ENCODE measurements at places on chromosomes 16 and 17.

- no peak for DNase-seq
These were observed 32.1 kb downstream of the UBE2G1 start for GRCh38 chr17:4334332-4334731.

DNA sequence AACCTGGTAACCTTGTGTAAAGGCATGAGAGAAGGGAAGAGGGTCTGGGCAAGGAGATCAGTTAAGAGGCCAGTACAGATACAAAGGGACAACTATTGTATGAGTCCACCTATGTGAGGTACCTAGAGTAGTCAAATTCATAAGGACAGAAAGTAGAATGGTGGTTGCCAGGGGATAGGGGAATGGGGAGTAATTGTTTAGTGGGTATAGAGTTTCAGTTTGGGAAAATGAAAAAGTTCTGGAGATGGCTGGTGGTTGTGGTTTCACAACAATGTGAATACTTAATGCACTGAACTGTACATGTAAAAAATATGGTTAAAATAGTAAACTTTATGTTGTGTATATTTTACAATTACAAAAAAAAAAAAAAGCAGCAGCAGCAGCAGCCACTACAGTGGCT, 49.4 kb downstream of the SNTB2 start:
- no peak for DNase-seq

DNA sequence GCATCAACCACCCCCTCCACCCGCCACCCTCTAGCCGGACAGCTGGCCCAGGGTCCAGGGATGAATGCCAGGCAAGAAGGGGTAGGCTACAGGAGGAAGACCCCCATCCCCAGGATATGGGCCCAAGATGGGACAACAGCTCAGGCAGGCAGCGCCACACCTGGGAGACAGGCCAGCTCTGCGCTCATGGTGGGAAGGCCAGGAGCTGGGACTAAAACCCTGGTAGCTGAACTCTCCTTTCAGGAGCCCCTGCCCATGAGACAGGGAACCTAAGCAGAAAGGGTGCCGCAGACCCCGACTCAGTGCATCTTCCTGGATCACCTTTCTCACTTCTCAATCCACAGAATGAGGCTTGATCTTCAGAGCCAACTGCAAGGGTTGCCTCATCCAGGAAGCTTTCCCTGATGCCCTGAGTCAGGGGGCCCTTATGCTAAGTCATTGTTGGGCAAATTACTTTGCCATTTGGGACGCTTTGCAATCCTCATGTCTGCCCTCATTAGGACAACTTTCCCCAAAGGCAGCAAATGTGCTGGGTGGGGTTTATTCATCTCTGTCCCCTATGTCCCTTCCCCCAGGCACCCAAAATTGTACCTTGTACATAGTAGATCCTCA, 9.0 kb downstream of the ZDHHC1 start:
- DNase-seq: no peak

GRCh38 chr16:2472885-2473445, 1.9 kb downstream of the NTN3 start:
- DNase-seq: no peak

DNA sequence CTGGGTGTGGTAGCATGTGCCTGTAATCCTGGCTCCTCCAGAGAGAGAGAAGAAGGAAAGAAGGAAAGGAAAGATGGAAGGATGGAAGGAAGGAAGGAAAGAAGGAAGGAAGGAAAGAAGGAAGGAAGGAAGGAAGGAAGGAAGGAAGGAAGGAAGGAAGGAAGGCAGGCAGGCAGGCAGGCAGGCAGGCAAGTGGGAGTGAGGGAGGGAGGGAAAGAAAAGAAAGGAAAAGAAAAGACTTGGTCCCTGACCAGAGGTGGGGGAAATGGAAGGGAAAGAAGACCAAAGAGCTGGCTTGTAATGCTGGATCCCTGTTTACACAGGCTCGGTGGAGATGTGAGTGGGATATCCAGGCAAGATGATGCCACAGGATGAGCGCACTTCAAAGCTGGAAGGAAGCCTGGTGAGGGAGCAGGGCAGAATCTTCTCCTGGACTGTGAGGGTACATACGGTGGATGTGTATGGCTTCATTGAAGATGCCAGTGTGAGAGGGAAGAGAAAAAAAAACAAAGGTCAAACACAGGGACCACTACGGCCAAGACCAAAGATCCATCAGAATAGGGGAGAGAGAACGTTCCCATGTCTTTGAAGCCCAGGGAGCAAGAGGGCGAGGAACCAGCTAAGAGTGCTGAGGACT, 2.1 kb downstream of the CES1 start:
- DNase-seq: no peak

DNA sequence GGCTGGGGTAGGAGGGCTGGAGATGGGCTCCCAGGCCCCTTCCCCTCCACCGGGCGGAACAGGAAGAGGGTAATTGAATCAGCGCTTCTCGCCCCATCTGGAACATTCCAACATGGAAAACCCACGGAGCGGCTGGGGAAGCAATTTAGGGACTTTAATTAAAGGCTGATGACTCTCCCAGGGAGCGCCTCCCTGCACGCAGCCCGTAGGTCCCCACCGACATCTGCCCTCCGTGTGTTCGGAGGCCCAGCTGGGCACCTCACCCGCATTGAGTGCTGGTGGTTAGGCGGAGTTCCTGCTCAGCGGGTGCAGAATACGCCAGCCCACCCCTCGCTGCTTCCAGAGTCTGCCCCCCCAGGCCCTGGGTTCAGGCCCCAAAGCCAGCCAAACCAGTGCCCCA, 10.0 kb downstream of the HS3ST6 start:
- DNase-seq: no peak

- DNase-seq: no peak
These were observed 23.0 kb downstream of the NSMCE1 start for GRCh38 chr16:27245276-27246172.

GRCh38 chr17:427327-427726, 74.7 kb upstream of the RPH3AL start:
- no peak for DNase-seq

DNA sequence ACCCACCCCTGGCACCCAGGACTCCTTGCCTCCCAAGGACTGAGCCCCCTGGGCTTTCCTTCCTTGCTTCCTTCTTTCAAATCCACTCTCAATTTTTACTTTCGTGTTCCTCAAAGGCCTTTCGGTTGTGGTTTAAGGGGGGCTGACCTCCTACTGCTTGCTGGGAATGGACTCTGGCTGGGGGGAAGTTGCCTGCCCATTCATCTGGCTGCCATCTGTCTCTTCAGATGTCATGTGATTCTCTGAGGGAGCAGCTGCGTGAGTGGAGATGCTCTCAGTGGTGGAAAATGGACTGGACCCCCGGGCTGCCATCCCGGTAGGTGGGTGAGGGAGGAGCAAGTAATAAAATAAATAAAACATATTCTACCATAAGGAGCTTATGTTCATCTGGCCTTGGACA, 93.8 kb upstream of the RPRML start:
- no peak for DNase-seq

GRCh38 chr17:81727324-81728031, 15.4 kb downstream of the SLC25A10 start:
- DNase-seq: peak; percentile 92

GRCh38 chr17:64410750-64411490, 20.3 kb upstream of the PECAM1 start:
- no peak for DNase-seq

GRCh38 chr17:77095461-77095860, 45.3 kb upstream of the SEC14L1 start:
- DNase-seq: no peak

- DNase-seq: no peak
These were observed 1.9 kb downstream of the EVPLL start for GRCh38 chr17:18379246-18380146.

DNA sequence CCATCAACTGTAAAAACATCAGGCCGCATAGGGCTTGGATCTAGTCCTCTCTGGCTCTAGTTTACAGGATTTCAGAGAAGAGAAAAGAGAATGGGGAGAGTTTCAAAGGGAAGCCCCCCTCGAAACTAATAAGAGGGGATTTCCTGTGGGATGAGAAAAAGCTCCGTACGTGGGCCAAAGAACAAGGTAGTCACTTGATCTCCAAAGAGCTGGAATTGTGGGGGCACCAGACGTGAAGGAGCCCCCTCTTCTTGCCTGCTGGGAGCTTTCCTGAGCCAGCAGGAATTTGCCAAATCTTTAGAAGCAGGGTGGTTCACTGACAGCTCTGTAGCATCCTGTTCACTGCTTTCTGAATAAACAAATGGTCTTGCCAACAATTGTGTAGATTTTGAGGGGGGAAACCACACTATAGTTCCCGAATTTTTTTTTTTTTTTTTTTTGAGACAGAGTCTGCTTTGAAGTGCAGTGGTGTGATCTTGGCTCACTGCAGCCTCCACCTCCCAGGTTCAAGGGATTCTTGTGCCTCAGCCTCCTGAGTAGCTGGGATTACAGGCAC, 7.0 kb upstream of the TMIGD1 start:
- DNase-seq: no peak

DNA sequence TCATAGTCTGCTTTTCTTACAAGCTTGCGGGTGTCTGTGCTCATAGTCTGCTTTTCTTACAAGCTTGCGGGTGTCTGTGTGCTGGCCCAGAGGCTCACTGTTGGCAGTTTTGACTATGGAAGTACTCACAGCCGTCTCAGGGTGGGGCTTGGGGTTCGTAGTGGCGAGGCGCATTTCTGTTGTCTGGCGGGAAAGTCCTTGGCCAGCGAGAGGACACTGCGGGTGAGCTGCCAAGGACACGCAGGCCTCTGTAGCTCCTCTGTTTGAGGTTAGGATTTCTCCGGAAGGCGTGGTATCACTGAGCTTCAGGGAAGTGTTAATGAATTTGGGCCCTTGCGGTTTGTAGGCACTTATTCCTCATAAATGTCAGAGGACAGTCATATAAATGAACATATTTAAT, 13.5 kb downstream of the TBCD start:
- no peak for DNase-seq

DNA sequence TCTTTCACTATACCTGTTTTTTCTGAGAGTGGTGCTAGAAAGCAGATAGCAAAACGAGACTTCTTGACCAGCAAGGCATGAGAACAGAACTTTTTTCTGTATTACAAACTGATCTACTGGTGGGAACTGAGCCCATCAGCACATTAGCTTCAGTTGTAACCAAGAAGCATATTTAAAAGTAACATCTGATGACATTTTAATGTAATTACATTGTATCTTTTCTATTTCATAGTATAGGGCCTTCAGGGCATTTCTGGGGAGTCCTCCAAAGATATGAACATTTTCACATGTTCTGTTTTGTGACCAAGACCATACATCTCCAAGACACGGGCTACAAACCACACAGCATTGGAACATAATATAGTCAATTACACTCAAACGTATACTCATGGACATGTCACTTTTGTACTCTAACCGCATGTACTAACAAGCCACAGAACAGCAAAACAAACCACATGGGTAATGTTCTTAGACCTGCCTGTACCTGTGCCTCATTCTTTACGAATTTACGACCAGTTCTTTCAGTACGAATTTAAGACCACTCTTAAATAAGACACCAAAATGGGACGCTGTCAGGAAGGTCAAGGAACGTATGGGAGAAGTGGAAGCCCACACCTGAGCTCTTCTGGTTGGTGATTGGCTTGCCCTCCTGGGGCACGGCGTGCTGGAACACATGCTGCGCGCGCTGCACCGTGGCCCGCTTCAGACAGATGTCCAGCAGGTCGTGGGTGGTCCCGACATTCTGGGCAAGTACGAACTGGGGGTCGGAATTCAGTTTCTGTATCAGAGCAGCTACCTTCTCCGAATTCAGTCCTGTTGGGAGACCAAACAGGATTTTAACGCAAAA, 825 bp downstream of the BLMH start:
- DNase-seq: peak; percentile 23

DNA sequence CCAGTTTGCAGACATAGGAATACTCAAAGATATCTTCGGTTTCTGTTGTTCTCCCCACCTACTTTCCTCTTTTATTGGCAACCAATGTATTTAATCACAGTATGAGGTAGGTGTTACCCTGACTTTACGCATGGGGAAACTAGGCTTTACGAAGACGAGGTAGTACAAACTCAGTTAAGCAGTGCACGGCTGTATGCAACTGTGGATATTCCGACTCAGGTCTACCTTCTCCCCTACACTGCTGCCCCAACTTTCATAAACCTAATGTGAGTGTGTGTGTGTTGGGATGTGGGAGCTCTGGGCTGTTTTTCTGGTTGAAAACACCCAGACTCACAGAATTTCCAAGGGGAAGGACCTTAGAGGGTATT, 1.2 kb upstream of the GPT2 start:
- DNase-seq: no peak

DNA sequence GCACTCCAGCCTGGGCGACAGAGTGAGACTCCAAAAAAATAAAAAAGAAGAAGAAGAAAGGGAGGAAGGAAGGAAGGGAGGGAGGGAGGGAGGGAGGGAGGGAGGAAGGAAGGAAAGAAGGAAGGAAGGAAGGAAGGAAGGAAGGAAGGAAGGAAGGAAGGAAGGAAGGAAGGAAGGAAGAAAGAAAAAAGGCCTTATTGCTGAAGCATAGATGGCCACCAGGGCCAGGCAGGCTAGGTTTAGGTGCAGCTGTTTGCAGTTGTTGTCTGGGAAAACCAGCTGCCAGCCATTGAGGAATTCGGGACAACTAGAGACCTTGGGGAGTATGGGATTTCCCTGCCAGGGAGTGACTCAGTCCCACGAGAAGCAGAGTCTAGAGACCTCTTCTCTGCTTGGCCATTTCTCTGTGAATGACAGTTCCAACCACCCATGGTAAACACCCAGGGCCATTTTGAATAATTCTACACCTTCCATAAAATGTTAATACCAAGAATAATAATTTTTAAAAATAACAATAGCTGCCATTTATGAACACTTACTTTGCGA, 31.0 kb downstream of the SCNN1B start:
- no peak for DNase-seq

- DNase-seq: peak; percentile 64
These were observed 217.3 kb downstream of the RBFOX3 start for GRCh38 chr17:79393358-79394052.

- no peak for DNase-seq
These were observed 52.3 kb downstream of the MGAT5B start for GRCh38 chr17:76920364-76921139.

DNA sequence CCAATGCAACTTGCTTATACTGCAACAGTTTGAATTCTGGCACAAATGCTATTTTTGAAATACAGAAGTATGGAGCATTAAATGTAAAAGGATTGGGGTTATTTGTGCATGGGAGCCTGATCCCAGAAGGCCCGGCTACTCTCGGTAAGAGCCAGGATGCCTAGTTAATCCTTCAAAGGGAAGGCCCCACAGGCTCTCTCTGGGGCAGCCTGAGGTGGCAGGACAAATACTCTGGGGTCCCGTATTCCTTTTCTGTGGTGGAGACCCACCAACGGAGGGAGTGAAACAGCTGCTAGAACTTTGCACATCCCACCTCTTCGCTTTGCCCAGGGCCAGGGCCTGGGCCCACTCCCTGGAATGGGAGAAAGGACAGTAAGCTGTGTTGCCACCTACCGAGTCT, 30.4 kb downstream of the ERN1 start:
- no peak for DNase-seq

Measured in NCI-H774 (cell line).